ENCODE measurements at places on chromosomes 7 and 10.

GRCh38 chr7:47278043-47278442 is 303.9 kb downstream of the TNS3 start:
- DNase-seq, result no peak

- peak; percentile 37 for DNase-seq
Measured at GRCh38 chr7:55534262-55534915, 37.9 kb downstream of the VOPP1 start.

- no peak for DNase-seq
Measured at GRCh38 chr10:21174715-21175495, 277.8 kb upstream of the NEBL start.

DNA sequence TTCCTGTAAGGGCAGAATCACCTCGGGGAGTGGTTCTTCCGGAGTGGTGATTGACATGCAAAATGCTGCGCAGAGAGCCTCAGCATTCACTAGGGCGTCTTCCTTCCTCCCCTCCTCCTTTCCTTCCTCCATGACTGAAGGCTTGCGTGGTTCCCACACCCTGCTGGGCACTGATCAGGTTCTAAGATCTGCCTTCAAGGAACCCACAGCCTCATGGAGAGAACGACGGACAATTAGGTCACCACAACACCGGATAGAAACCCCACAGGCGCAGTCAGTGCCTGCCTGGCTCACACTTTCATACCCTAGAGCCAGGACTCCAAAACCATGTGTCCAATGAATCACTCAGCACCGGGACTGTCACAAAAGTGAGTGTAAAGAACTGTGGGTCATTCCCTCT is 131.3 kb downstream of the DPP6 start:
- no peak for DNase-seq

GRCh38 chr10:75766106-75766505 is 334.7 kb downstream of the LRMDA start:
- no peak for DNase-seq

DNA sequence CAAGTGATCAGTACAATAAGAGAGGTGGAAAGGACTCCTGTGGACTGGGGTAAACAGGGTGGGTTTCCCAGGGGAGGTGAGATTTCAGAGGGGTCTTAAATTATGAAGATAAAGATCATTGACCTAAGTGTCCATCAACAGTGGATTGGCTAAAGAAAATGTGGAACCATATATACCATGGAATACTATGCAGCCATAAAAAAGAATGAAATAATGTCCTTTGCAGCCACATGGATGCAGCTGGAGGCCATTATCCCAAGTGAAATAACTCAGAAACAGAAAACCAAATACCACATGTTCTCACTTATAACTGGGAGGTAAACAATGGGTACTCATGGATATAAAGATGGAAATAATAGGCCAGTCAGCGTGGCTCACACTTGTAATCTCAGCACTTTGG is 28.9 kb upstream of the CUX1 start:
- DNase-seq, result no peak

DNA sequence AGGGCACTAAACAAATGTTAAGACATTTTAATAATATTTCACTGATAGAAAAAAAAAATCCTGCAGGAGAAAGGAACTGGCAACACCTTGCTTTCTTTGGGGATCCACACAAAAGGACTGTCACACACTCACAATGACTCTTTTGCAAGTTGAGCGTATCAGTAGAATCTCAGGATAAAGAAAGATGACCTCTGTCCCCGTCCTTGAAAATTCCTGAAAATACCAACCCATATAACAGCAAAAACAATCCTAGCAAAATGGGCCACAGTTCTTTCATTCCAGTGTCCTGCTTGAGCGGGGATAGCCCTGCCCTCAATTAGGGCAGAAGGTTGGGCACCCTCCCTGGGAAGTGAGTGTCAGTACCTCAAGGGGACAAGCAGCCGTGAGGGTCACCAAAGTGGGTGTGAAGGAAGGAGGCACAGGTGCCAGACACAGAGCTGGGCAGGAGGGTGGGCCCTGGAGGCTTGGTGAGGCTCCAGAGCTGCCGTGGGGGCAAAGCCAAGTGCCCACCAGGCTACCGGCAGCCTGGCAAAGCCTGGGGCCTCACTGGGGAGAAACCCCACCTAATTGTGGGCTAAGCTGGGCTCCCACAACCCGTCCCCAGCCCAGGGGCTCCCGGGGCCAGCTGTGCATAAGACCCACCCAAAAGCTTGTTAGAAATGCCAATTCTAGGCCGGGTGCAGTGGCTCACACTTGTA is 2.8 kb downstream of the WDR86 start:
- no peak for DNase-seq
